ENCODE measurements at places on chromosomes 6 and 20.

DNA sequence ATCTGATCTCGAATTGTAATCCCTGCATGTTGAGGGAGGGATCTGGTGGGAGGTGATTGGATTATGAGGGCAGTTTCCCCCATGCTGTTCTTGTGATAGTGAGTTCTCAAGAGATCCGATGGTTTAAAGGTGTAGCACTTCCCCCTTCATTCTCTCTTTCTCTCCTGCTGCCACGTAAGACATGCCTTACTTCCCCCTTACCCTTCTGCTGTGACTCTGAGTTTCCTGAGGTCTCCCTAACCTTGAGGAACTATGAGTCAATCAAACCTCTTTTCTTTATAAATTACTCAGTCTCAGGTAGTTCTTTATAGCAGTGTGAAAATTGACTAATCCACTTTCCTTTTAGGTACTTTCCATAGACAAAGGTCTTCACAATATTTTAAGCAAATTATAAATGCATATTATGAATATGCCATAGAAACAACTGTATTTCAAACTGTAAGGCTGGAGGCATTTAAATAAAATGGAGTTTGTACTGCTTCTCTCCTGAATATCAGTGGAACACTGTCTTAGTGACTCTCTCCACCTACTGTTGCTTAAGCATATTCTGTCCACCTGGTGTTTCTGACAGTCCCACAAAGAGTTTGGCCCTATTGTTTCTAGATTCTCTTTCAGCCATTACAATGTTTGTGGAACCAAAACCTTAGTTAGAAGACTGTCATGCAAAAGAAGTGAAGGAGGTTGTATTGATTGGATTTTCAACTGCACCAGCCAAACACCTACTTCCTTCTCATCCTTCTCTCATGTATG is 24.3 kb upstream of the IL17A start:
- no peak for DNase-seq

- no peak for DNase-seq
These were observed 113.6 kb upstream of the CCDC28A start for GRCh38 chr6:138659998-138660397.

GRCh38 chr6:19795211-19795610 is 42.0 kb upstream of the ID4 start:
- no peak for DNase-seq

- no peak for DNase-seq
These were observed 104.6 kb upstream of the RSPO3 start for GRCh38 chr6:127013865-127014264.

DNA sequence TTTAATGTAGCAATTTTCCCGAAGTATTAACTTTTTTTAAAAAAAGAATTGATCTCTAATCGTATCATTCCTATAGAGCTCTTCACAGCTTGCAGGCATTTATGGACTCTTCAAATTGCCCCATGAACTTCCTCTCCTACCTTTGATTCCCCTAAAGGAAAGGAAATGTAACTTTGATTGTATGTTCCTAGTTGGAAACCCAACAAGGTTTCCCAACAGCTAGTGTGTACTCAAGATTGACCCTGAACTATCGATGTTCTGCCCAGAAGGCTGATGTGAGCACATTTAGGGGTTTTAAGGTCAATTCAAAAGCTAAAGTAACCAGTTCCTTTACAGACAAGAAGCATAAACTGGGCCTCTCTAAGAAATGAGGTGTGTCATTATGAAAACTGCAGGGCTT is 491.7 kb downstream of the PTPRT start:
- DNase-seq = no peak

DNA sequence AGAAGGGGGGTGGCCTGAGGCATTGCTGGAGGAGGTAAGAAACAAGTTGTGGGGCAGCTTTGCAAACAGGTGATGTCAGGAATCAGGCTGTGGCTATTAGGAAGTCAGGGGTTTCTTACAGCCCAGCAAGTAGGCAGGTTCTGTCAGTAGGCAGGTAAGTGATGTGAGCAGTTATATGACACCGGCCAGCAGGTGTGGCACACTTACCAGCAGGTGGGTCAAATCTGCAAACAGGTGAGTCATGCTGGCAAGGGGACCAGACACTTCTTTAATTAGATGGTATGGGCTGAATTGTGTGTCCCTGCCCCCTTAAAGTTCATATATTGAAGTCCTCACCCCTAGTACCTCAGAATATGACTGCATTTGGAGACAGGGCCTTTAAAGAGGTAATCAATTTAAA is 16.4 kb upstream of the ENPP4 start:
- DNase-seq = no peak

GRCh38 chr6:87483929-87484328 is 11.2 kb downstream of the SLC35A1 start:
- DNase-seq = no peak

DNA sequence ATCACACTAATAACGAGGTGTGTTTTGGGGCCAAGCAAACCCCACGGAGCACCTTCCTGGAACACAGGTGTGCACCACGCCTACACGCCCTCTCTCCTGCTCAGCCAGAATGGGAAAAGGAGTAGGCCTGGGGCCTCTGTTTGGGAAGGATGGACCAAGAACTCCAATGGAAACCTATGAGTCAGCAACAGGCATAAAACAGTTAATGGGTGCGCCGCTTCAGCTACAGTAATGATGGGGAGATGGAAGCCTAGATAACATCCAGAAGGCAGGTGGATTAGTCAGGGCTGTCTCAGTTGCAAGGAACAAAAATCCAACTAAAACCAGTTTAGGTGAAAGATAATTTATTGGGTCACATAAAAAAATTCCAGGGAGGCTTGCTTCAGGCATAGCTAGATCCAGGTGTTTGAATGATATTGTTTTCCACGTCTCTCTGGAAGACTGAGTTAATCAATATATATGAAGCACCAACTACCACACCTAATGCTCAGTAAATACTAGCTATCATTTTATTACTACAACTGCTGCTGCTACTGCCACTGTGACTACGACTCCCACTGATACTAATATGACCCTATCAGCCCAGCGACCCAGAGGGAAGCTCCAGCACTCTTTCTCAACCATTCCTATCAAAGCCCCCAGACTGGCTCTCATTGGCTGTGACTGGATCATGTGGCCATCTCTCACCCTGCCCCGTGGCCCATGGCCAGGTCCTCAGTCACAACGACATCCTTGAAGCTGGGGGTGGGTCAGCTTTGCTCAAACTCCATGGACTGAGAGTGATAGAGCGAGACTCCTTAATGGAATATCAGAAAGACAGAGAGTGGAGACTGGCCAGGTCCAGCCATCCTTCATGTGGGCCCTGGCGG is 155.2 kb upstream of the PTPN1 start:
- no peak for DNase-seq

GRCh38 chr6:154878871-154879491 is 116.1 kb upstream of the TIAM2 start:
- no peak for DNase-seq

DNA sequence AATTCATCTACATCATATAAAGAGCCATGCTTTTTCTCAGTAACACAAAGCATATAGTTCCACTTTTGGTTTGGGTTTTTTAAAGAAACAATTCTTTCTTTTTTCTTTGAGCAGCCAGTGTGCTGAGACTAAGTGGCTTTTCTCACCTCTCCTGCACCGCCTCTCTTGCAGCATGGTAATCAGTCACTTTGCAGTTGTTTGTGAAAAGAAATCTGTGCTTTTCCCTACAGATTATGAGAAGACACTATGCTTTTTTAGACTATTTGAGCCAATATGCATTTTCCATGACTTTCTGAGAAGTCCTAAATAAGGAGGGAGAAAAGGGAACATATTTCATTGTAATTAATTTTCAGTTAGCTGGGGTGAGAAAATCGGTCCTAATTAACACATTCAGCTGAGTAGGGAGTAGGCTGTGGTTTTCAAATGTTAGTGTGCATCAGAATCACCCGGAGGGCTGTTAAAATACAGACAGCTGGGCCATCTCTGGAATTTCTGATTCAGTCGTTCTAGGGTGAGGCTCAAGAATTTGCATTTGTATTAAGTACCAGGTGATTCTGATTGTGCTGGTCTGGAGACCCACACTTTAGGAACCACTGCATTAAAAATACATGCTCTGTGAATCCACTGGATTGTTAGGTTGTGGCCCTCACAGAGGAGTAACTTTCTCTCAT is 155.2 kb downstream of the TINAG start:
- DNase-seq = no peak

DNA sequence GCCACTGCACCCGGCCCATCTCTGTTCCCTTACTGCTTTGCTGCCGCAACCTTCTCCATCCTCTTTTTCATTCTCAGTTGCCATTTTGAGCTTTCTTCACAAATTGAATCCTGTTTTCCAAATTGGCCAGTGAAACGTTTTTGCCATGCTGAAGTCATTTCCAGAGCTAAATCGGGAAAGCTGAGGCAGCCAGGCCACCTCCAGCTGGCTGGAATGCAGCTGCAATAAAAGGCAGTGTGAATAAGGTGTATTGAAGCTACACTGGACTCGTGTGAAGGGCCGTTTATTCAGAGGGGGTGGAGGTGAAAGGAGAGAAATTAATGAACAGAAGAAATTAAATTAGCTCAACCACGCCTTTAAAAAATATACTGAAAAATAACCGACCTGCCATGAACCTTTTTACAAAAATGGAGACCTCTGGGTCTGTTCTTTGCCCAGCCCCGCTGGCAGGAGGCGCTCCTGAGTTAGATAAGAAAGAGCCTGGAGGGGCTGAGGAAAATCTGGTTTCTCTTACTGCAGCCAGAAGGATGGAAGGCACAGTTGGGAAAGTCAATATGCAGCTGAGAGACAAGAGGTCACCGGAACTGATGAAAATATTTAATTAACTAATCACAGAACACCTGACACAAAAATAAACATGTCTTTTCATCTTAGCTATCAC is 283.9 kb downstream of the FOXC1 start:
- DNase-seq = peak; percentile 34

GRCh38 chr20:22414305-22414742 is 170.0 kb downstream of the FOXA2 start:
- no peak for DNase-seq

DNA sequence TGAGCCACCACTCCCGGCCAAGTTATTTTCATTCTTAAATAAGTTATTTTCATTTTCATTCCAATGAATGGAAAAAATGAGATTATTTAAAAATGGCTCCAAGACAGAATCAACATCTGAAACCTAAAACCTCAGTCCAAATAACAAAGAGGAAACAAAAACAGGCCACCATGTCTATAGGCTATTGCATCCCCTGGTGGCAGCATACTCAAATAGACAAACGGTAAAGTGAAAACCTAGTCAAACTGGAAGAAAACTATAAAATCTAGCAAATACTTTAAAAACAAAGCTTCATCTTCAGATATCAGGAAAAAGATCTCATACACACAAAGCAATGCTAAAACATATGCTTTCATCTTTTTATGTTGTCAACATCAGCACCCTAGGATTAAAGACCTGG is 20.9 kb downstream of the IL17A start:
- DNase-seq = no peak

DNA sequence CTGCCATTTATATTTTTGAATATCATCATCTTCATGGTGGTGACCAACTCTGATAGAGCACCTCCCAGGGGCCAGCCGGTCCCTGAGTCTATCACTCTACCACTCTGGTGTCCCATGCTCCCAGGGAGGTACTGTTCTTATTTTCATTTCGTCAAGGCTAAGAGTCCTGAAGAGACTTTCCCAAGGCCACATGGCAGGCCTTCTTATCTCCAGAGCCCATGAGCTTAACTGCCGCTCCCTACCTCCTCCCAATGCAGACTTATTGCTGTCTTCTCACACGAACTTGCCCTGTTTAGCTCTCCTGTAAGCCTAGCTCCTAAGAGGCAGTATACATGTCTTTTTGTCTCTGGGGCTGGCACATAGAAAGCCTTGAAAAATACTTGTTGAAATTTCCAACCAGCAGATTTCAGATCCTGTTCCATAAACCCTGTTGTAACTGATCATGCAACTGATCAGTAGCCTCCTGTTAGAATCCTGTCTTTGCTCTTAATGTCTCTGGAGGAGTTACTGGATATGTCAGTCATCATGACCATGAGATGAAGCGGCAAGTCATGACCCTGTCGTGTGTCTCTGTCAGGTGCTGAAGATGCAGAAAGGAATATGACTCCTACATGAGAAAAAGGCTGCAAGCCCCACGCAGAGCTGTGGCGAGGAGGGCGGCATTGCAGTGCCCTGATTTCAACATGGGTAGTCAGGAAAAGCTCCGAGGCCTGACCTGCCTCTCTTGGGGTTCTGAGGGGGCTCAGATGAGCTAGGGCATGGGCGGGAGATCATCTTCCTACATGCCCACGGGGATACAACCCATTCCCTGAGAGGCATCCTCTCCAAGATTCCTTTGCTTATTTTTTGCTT is 60.0 kb downstream of the TTI1 start:
- no peak for DNase-seq

- no peak for DNase-seq
These were observed 64.0 kb upstream of the ADGRF4 start for GRCh38 chr6:47634210-47635047.

GRCh38 chr20:13166011-13166410 is 55.1 kb upstream of the ISM1 start:
- no peak for DNase-seq

GRCh38 chr6:13297391-13297790 is 30.9 kb downstream of the TBC1D7 start:
- no peak for DNase-seq

DNA sequence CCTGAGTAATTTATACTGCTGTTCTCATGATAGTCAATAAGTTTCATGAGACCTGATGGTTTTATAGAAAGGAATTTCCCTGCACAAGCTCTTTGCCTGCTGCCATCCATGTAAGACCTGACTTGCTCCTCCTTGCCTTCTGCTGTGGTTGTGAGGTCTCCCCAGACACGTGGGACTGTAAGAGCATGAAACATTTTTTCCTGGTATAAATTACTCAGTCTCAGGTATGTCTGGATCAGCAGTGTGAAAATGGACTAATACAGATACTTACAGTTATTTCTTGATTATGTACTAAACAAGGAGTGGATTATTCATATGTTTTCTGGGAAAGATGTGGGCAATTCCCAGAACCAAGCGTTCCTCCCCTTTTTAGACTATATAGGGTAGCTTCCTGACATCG is 1.9 kb upstream of the TRIM38 start:
- DNase-seq = no peak

GRCh38 chr6:73624896-73625295 is 28.9 kb downstream of the SLC17A5 start:
- no peak for DNase-seq

DNA sequence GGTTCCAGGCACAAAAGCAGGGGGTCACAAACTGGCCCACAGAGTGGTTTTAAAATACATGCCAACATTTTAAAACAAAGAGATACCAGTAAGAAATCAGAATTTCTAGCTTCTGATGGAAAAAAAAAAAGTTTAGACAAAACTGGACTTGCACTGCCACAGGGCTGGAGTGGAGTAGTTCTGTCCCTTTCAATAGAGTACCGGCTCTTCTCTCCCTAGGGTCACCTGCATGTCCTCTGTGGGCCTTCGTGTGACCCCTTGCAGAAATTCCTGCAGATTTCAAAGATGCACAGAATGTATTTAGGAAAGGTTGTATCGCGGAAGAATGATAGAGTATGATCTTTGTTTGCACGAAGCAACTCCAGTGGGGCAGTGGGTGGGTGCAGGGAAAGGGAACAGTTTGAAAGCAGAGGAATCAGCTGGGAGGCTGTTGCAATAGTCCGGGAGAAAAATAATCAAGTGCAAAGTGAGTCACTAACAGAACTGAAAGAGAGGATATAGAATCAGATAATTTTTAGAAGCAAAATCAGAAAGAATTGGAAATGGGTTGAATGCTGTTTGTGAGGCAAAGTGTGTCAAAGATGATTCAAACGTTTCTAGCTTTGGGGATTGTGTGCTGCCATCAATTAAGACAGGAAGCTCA is 97.3 kb upstream of the STXBP5 start:
- DNase-seq = no peak
